ENCODE measurements at places on chromosomes 5 and 9. TPM values are rescaled to one million over a fixed set of nuclear protein-coding genes. Genes with fewer than 3 reads are reported as not detected.

DNA sequence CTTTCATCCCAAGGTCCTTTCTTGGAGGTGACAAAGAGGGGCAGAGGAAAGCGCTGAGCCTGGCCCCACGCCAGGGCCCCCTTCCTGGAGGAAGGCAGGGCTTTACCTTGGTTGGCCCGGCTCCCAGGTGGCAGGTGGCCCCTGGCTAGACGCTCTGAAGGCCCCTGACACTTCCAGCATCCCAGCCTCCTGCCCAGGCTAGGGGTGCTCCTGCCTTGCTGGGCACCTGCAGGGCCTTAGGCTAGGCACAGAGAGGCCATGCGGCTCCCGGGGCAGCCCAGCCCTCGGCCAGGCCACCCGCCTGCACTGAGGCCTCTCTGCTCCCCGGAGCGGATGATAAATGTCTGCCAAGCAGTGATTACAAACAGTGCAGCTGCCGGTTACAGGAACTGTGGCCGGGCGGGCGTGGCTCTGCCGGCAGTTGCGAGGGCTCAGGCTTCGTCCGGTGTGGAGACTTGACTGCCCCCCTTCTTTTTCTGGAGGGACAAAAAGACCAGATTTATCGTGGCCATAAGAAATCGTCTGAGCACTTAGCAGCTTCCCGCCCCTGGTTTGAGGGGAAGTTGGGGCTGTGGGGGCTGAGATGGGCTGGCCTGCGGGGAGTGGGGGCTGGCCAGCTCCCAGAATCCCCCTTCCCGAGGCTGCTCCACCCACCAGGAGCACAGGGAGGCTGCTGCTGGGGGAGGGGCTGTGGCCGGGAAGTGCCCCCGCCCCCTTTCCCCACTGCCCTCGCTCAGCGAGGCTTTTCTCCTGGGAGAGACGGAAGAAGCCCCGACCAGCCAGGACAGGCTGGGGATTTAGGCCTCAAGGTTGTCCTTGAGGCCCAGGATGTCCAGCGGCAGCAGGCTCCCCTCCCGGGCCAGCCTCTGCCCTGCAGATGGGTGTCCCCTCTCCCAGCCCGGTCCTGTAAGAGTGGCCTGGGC, 31.6 kb upstream of the UBAC1 start:
- DNase-seq = peak; percentile 31

DNA sequence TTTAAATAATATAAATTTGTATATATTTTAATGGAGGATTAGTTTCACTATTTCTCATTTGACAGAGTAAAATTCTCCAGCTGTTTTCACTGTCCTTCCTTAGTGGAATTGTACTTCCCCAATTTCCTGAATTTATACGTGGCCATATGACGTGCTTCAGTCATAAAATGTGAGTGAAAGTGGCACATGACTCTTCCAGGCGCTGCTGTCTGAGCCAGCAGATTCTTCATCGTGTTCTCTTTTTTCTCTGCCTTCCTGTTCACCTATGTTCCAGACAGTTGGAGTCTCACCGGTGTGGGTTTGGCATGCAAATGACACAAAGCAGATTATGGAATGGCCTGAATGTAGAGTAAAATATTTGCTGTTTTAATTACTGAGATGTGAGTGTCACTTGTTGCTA, 684.1 kb downstream of the SEMA5A start:
- DNase-seq = no peak

- DNase-seq = no peak
Observed at GRCh38 chr5:107670087-107670931, 428 bp downstream of the EFNA5 start.

GRCh38 chr5:25334350-25334749, 689.6 kb upstream of the CDH10 start:
- DNase-seq = no peak

- DNase-seq = no peak
Observed at GRCh38 chr5:100691548-100691947, 156.4 kb downstream of the FAM174A start.

DNA sequence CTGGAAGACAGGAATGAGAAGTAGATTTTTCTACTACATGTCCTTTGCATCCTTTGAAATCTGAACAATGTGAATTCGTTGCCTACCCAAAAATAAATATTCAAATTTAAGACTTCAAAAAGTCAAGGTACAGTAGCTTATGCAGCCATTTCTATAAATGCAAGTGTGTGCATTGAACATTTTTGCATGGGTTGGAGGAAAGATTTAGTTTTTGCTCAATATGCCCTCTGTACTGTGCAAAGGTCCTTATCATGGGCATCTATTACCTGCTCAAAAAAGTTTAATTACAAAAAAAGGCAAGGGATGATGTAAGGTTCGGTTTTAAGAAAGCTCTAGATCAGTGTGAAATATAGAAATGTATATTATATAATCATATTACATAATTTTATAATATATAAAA, 22.6 kb downstream of the AKNA start:
- no peak for DNase-seq

DNA sequence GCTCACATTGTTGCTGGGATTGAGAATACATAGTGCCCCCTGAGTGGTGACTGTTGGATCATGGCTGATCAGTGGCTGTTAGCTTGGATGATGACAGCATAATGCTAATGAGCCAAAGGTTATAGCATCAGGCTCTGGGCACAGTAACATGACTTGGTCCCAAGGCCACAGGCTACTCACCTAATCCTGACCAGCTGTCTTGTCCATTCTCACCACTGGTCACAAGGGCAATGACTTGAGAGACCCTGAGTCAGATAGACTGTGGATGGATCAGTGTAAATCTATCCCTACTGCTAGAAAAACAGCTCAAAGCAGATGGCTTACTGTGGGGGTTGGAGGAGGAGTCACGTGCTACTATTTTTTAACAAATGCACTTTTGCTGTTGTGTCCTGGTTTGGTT, 74.7 kb downstream of the AOPEP start:
- DNase-seq = no peak

DNA sequence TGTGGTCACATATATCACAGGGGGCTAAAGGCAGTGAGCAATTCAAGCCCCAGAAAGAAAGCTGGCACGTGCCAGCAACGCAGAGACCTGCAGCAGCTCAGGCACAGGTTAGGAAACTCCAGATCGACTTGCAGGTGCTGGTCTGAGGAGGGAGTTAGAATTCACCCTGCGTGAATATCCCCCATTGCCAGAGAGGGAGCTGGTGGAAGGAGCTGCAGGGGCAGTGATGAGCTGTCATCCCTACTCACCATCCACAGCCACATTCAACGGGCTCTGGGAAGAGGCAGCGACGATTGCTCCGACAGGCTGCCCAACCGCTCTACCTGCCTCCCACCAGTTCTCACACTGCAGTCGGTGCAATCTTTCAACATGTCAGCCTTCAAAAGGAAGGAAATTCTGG, 40.8 kb upstream of the CLK4 start:
- no peak for DNase-seq

Gene GABRA6
- not detected for total RNA-seq

Gene NAIP
- 7.4 TPM for total RNA-seq
